ENCODE measurements at places on chromosomes 5 and 9. TPM values are rescaled to one million over a fixed set of nuclear protein-coding genes. Genes with fewer than 3 reads are reported as not detected.

The SPATA31C1 gene
- not detected for total RNA-seq

DNA sequence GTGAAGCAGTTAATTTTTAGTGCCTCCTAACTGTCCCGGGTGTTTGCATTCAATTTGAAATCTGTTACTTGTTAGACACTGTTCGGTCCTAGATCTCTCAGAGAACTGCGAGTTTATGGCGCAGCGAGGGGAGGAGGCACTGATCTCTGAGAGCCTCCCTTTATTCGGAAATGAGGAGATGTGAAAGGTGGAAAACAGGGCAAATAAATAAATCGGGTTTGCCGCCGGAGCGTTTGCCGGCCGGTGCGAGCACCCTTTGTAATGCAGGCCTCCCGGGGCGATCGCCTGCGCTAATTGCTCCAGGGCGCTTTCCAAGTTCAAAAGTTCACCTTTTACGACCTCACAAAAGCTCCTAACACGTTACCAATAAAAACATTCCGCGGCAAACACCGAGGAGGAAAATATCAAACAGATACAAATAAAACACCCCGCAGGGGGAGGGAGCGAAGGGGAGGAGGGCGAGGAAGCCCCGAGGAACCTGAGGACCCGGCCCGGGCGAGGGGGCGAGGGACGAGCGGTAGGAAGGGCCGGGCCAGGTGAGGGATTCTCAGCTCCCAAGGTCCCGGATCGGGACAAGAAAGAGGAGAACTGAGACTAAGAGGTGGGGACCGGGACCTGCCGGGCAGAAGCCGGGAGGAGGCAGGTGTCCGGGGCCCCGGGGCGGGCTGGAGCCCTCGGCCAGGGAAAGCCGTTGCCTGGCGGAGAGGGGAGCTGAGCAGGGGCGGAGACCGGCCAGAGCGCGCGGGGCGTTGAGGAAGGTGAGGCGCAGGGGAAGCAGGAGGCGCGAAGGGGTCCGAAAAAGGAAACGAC lies 1.4 kb downstream of the NR6A1 start:
- DNase-seq, result no peak

The PPP3R2 gene
- total RNA-seq, result not detected

The GABRA1 gene
- total RNA-seq, result not detected

- DNase-seq, result no peak
These were observed 64.9 kb upstream of the IL12B start for GRCh38 chr5:159395202-159395601.
